ENCODE measurements at places on chromosomes 16 and 17. TPM values are rescaled to one million over a fixed set of nuclear protein-coding genes. Genes with fewer than 3 reads are reported as not detected.

TBC1D3I gene
- total RNA-seq: 0.70 TPM

DNA sequence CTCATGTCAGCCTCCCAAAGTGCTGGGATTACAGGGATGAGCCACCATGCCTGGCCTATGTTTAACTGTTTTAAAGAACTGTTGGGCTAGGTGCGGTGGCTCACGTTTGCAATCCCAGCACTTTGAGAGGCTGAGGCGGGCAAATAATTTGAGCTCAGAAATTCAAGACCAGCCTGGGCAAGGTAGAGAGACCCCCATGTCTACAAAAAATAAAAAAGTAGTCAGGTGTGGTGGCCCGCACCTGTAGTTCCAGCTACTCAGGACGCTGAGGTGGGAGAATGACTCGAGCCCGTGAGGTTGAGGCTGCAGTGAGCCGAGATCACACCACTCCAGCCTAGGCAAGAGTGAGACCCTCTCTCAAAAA is 1.9 kb upstream of the ITGAL start:
- H3K27me3 ChIP-seq: no peaks in the 10 kb centered on the region
- no peak overlapping the region for H3K4me3 ChIP-seq
- peak overlapping the region; percentile 63 for H3K27ac ChIP-seq
- no peaks in the 10 kb centered on the region for H3K4me1 ChIP-seq
- no peak for DNase-seq

TNS4 gene
- 1.2 TPM for total RNA-seq

- DNase-seq: peak; percentile 15
- no peak overlapping the region for H3K27ac ChIP-seq
- H3K4me1 ChIP-seq: no peaks in the 10 kb centered on the region
- H3K4me3 ChIP-seq: no peak overlapping the region
- H3K36me3 ChIP-seq: no peaks in the 10 kb centered on the region
Observed at GRCh38 chr16:85851034-85851785, 47.8 kb upstream of the IRF8 start.

SLFN13 gene
- total RNA-seq: 4.7 TPM

- no peak overlapping the region for H3K27ac ChIP-seq
- H3K36me3 ChIP-seq: peaks cover 17% of the 10 kb centered on the region
- no peak overlapping the region for H3K4me3 ChIP-seq
- DNase-seq: peak; percentile 56
- no peaks in the 10 kb centered on the region for H3K27me3 ChIP-seq
- H3K4me1 ChIP-seq: peaks cover 9% of the 10 kb centered on the region
Observed at GRCh38 chr17:4304417-4305027, 40.7 kb upstream of the ANKFY1 start.

SEPTIN1 gene
- total RNA-seq: 11.3 TPM

DNA sequence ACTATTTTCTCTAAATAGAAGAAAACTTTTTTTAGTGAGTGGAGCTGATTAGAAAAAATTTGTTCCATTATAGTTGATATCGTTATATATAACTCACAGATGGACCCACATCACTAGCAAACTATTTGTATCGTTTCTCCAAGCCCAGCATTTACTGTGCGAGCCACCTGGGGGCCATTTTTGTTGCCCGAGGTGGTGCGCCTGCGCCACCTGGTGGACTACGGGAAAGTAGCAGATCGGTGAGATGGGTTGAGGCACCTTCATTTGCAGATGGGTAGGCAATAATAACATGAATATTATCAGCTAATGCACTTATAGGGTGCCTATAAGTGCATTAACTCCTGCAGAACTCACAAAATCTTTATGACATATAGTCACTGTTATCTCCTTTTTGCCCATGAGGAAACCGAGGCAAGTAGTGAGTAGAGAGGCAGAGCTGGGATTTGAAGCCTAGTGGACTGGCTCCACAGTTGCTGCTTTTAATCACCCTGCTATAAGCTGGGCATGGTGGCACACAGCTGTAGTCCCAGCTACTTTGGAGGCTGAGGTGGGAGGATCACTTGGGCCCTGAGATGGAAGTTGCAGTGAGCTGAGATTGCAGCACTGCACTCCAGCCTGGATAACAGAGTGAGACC is 23.2 kb upstream of the NTN1 start:
- H3K4me3 ChIP-seq: no peak overlapping the region
- peak; percentile 76 for DNase-seq
- H3K36me3 ChIP-seq: no peaks in the 10 kb centered on the region
- H3K4me1 ChIP-seq: no peaks in the 10 kb centered on the region
- H3K27me3 ChIP-seq: no peaks in the 10 kb centered on the region

DNA sequence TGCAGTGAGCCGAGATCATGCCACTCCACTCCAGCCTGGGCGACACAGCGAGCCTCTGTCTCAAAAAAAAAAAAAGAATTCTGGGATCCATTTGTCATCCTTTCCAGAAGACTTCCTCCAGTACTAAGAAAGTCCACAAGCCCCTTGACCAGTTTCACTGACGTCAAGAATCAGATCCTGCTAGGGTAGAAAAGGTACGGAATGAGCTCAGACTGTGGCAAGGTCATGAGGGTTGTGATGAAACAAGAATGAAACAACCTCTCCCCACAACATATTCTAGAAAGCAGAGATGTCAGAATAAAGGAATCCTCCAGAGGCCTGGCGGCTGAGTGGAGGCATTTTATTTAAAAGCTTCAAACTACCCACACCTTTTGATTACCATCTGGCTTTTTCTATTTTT is 29.9 kb downstream of the TRAF4 start:
- H3K27me3 ChIP-seq: no peaks in the 10 kb centered on the region
- H3K36me3 ChIP-seq: peaks cover 9% of the 10 kb centered on the region
- no peak overlapping the region for H3K4me3 ChIP-seq
- no peak overlapping the region for H3K27ac ChIP-seq
- no peaks in the 10 kb centered on the region for H3K4me1 ChIP-seq

PHLPP2 gene
- 170 TPM for total RNA-seq

- no peaks in the 10 kb centered on the region for H3K36me3 ChIP-seq
- H3K4me3 ChIP-seq: no peak overlapping the region
- DNase-seq: no peak
Observed at GRCh38 chr17:61809816-61810392, 53.4 kb downstream of the BRIP1 start.

- H3K36me3 ChIP-seq: no peaks in the 10 kb centered on the region
- H3K27me3 ChIP-seq: no peaks in the 10 kb centered on the region
- H3K4me1 ChIP-seq: no peaks in the 10 kb centered on the region
- no peak for DNase-seq
Observed at GRCh38 chr17:229709-230394, 48.4 kb upstream of the DOC2B start.

DNA sequence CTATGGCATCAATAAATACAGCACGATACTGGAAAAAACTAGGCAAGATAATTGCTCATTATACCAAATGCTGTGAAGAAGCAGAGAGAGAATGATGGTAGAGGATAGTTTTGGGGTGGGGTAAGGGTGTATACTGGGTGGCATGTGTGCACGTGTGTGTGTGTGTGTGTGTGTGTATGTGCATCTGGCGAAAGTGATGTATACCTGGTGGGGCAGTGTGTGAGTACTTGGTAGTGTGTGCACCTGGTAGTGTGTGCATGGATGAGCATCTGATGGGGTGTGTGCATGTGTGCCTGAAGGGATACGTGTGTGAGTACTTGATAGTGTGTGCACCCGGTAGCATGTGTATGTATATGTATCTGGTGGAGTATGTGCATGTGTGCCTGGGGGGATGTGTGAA is 347.3 kb downstream of the CPPED1 start:
- H3K36me3 ChIP-seq: no peaks in the 10 kb centered on the region
- no peak for DNase-seq
- no peaks in the 10 kb centered on the region for H3K4me1 ChIP-seq
- no peak overlapping the region for H3K27ac ChIP-seq
- H3K27me3 ChIP-seq: no peaks in the 10 kb centered on the region

CTF1 gene
- total RNA-seq: not detected

- H3K36me3 ChIP-seq: no peaks in the 10 kb centered on the region
- H3K4me3 ChIP-seq: no peak overlapping the region
- peak; percentile 88 for DNase-seq
Observed at GRCh38 chr17:30344283-30345088, 10.6 kb upstream of the TMIGD1 start.
